ENCODE measurements at places on chromosomes 12 and 14. TPM values are rescaled to one million over a fixed set of nuclear protein-coding genes. Genes with fewer than 3 reads are reported as not detected.

The FBXW8 gene
- total RNA-seq = 7.5 TPM

The NPAS3 gene
- 4.0 TPM for total RNA-seq

The TEX52 gene
- total RNA-seq = not detected

The MYH7 gene
- 461 TPM for total RNA-seq

The PPFIA2 gene
- total RNA-seq = 1.3 TPM

The LBHD2 gene
- not detected for total RNA-seq

The FAM90A1 gene
- 0.31 TPM for total RNA-seq

The SCNN1A gene
- total RNA-seq = 0.36 TPM

The GYS2 gene
- total RNA-seq = 0.12 TPM

The PTHLH gene
- 64.6 TPM for total RNA-seq

The CPNE6 gene
- not detected for total RNA-seq

The APPL2 gene
- total RNA-seq = 14.2 TPM

The NEUROD4 gene
- total RNA-seq = not detected

The PTCSC3 gene
- not detected for total RNA-seq
